ENCODE measurements at places on chromosomes 2 and 18.

- no peak for DNase-seq
Measured at GRCh38 chr2:16324544-16324937, 341.1 kb downstream of the CYRIA start.

- no peak for DNase-seq
Measured at GRCh38 chr18:6174983-6175745, 239.5 kb downstream of the L3MBTL4 start.

DNA sequence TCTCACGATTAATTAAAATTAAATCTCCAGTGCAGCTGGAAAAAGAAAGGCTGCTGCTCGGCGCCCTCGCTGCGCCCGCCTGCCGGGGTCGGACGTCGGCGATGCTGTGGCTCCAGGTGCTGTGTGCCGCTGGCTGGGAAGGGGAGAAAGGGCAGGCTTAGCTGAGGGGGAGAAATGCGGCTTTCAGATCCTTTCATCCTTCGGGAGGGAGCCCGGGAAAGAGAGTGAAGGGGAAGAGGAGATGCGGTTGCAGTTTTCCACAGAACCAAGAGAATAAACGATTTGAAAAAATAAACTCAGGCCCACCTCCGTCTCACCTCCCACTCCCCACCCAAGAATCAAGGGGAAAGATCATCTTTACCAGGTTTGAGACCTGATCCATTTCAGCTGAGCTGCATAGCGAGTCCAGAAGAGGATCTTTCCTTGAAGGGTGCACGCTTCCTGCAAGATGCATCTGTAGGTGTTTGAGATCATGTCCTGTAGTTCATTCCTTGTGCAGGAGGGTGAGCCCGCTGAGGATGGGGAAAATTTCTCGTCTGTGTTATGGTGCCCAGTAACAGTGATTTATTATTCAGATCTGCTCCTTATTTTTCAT, 495 bp downstream of the TMEM169 start:
- DNase-seq, result no peak

DNA sequence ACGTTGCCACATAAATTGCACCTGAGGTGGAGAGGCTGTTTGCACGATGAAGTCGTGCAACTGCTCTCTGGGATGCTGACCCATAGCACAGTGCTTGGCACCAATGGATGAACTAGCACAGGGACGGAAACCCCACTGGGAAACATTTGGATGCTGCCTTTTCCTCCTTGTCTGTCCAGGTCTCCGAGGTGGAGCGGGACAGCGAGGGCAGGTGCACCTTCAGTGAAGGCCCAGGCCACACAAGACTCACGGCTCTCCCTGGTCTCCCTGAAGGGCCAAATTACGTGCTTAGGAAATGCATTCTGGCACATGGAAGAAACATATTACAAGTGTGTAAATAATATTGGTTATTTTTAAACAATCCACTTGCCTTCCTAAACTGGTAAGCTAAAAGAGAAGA, 70.3 kb downstream of the TPO start:
- no peak for DNase-seq

- DNase-seq, result no peak
Measured at GRCh38 chr2:127585270-127585807, 49.9 kb downstream of the MYO7B start.

GRCh38 chr2:73933194-73933593, 6.5 kb downstream of the DGUOK start:
- DNase-seq, result no peak

GRCh38 chr2:8018956-8019355, 662.9 kb upstream of the ID2 start:
- DNase-seq, result no peak

DNA sequence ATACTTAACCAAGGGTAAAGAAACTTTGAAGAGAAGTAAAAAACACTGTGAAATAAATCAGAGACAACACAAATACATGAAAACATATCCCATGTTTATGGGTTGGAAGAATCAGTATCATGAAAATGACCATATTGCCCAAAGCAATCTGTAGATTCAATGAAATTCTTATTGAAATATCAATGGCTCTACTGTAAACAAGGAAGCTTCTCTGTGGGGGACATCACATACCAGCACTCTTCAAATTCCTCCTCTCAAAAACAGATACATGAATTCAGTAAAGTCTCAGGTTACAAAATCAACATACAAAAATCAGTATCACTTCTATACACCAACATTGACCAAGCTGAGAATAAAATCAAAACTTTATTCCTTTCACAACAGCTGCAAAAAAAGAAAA, 63.5 kb upstream of the CNTNAP5 start:
- DNase-seq, result no peak

DNA sequence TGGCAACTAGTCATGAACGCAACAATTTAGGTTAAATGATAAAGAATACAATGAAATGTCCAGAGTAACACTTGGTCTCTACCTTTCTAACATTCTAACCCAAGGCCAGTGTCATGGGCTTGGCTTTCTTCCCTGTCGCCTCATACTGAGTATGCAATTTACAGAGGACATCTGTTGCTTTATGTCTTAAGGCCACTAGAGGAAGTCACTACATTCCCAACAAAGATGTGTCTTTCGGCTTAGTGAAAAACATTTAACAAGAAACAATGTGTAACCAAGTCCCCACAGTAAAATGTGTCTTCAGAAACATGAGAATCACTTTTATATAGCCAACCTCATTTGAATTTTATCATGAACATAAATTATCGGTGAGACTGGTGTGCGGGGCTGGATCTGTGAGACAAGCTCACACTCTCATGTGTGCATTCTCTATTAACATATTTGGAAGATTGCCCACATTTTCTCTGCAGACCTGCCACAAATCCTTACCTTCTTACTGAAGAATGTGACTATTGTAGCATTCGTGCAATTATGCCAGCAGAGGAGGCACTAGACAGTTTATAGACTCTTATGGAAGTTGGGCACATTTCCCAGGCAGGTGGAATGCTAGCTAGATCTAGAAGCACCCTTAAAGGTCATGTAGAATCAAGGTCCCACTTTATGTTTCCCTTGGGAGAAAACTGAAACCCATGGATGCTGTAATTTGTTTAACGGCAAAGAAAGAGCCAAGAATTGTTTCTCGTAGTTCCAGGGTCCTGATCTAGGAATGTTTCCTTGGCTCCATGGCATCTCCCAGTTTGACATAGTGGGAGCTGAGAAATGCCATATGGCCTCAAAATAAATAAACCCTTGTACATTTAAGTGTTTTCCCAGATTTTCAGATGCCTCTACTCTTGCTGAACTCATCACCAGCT, 101.8 kb downstream of the CD226 start:
- DNase-seq, result no peak

DNA sequence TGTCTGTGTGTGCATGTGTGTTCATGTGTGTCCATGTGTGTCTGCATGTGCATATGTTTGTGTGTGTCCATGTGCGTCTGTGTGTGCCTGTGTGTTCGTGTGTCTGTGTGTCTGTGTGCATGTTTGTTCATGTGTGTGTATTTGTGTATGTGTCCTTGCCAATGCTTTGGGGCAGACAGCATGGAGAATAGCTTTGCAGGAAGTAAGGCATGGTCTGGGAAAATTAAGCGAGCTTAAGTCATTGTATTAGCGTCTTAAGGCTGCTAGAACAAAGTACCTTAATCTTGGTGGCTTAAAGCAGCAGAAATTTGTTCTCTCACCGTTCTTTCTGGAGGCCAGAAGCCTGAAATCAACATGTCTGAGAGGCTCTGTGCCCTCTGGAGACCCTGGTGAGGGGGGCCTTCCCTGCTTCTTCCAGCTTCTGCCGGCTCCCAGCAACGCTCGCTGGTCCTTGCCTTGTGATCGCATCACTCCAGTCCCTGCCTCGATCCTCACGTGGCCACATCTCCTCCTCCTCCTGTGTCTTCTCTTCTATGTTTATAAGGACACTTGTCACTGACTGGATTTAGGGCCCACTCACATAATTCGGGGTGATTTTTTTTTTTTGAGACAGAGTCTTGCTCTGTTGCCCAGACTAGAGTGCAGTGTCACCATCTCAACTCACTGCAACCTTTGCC, 3.8 kb downstream of the NEU2 start:
- no peak for DNase-seq

DNA sequence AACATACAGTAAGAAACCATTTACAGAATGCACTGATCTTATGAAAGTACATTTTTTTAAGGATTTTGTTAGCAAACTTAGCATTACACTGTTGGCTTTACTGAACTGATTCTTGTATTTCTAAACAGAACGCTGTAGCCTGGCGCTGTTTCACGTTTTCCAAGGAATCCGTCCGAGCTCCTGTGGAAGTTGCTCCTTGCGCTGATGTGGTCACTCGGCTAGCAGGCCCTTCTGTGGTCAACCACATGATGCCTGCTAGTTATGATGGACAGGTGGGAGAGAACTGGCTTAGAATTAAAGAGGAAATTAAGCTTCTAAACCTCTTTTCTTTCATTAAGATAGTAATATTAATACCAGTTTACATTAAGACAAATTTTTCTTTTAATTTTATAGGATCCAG, 76.8 kb downstream of the CEP192 start:
- DNase-seq, result no peak

DNA sequence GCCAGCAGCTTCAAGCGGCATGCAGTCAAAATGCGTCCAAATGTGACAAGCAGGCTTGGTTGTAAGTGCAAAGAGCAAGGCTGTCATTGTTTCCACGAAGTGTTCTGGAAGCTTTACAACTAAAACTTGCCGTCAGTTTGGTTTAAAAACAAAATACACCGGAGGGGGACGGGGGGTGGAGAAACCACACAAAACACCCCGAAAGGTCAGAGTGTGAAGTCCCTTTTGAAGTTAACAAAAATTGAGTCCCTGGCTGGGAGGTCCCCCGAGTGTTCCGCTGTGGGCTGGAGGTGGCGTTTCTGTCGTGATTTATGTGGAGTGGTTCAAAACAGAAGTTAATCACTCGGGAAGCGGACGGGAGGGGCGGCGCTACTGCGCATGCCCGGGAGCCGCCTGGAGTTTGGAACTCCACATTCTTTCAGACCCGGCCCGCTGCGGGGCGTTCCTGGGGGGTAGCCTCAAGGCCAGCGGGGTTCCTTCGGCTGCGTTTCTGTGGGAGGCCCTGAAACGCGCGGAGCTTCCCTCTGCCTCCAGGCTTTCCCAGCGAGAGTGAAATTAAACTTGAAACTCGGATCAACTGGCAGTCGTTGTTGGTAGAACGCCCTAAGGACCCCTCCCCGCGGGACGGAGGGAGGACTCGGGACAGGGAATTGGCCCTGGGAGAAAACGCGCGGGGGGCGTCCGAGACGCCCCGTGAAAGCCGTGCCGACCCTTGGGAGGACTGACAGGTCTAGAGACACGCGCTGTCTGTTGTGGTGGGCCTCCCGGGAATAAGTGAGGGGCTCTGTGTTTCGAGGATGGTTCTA, 1.4 kb downstream of the TGIF1 start:
- DNase-seq, result peak; percentile 96

DNA sequence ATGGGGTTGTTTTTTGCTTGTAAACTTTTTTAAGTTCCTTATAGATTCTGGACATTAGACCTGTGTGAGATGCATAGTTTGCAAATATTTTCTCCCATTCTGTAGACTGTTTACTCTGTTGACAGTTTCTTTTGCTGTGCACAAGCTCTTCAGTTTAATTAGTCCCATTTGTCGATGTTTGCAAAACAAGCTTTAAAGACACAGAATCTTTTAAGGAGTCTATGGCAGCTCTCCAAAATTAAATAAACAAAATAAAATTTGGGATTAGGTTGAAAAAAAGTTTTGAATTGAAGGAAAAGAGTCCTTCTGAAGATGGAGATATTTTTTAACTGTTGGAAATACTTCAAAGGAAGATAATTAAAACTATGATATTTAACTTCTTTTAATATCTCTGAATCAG, 88.8 kb downstream of the MAP3K20 start:
- DNase-seq, result no peak
